ENCODE measurements at places on chromosomes 3 and 15.

DNA sequence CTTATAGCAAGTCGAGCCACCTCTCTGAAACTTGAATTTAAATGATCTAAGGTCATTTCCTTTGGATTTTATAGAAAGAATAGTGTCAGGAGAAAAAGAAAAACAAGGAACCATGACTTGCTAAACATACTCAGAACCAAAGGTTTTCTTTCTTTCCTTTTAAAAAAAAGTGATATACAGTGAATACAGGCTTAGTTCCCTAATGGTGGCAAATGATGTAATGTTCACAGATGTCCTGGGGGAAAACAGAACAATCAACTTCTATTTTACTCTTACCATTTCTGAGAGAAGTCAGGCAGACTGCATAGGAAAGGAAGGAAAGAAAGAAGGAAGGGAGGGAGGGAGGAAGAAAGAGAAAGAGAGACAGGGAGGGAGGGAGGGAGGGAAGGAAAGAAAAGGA lies 56.5 kb downstream of the ST6GAL1 start:
- no peak for DNase-seq

DNA sequence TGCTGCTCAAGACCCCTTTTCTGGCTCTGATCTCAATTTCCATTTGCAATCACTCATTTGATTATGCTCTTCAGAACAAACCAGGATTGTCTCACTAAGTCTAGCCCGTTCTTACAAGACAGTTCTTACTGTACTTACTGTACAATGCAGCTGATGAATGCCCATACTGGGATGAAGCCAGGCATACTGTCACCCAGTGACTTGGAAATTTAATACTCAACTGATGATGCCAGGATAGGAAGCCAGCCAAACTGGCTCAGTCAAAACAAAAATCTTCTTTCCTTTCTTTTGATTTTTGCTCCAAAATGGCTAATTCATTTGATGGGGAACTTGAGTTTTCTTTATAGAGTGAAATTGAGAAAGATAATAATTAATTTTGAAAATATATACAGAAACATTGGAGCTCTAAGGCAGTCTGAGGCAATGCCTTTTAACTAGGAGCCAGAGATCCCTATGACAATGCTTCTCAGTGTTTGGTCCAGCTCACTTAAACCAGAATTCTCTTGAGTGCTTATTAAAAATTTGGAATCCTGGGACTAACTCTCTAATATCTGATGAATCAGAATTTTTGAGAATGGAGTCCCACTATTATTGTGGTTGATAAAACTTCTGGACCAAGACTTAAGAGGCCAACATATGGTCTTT lies 265.6 kb upstream of the THBS1 start:
- no peak for DNase-seq

DNA sequence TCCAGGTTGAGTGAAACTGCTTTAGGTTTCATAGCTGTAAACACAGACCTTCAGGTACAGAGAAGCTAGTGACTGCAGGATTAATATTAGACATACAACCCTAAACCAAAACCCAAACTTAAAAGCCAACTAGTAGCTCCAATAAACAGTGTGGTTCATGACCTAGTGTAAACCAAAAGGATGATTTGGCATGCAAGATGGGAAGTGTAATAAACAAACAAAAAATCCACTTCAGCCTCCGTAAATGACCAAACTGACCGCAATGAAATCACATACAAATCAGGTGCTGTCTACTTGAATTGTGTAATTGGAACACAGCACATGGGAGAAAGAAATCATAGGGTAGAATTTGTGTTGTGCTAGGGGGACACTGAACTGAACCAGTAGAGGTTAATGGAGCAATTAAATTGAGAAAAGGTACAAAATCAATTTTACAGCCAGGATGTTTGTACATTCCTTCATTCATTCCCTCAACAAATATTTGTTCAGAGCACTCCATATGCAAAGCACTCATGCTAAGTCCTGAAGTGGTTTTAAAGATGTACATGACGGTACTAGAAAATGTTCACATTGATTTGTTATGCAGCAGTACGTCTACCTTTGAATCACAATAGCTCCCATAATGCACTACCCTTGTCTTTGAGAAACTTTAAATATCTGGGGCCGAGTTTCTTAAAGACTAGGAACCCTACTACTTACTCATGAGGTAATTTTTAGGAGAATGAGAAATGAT lies 21.4 kb upstream of the CHST2 start:
- no peak for DNase-seq

- no peak for DNase-seq
Observed at GRCh38 chr3:148428862-148429605, 268.7 kb upstream of the AGTR1 start.

DNA sequence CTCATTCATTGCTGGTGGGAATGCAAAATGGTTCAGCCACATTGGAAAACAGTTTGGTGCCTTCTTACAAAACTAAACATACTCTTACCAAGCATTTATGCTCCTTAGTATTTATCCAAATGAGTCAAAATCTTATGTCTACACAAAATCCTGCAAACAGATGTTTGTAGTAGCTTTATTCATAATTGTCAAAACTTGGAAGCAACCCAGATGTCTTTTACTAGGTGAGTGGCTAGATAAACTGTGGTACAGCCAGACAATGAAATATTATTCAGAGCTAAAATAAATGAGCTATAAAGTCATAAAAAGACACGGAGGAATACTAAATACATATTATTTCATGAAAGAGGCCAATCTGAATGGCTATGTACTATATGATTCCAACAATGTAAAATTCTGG lies 709.5 kb downstream of the NSUN3 start:
- no peak for DNase-seq

- DNase-seq: no peak
Observed at GRCh38 chr3:113697500-113698090, 1.2 kb upstream of the USF3 start.

DNA sequence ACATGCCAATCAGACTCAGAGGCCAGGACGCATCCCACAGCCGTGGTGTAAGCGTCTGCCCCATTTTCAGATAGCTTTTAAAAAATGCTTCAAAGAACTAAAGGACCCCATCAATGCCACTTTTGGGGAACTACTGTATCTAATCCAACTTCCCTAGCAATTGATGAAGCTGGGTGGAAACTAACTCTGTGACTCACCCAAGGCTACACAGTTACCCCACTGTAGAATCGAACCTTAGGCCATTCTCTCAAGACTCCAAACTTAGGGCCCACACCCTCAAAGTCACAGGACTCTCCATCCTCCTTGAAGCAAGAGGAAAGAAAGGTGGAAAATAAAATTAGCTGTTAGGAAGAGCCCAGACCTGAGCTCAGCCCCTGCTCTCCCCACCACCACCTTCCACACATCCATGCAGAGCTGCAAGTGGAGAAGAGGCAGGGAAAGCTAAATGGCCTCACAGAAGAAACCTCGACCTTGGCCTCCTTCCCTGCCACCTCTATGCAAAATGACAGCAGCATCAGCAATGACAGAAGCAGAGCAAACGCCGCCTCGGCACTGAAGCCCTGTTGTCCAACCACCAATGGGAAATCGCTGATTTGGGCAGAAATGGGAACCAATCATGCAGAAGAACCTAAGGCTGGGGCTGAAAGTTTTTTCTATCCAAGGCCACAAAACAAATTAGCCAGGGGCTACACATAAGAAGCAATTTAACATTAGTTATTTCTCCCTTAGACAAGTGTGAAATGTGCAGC lies 22.2 kb downstream of the ANP32A start:
- no peak for DNase-seq

GRCh38 chr15:57773051-57773450 lies 66.5 kb downstream of the POLR2M start:
- DNase-seq: no peak

- no peak for DNase-seq
Observed at GRCh38 chr15:85133709-85134108, 152.1 kb downstream of the PDE8A start.

DNA sequence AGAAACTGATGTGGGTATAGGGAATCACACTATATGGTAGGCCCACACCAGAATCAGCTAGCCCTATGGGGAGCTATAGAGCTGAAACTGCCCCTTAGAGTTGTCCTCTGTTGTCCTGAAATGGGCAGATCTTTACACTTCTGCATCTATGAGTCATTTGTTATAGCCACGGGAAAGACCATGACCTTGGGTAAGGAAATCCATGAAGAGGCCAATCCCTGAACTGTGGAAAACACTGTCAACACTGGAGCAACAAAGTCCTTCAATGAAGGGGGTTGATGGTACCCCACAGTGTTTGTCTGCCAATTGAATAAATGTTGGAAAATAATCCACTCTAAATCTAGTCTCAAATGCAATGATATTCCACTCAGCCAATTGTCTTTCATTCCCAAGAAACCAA lies 5.2 kb upstream of the CD200R1 start:
- DNase-seq: no peak

- no peak for DNase-seq
Observed at GRCh38 chr15:68488290-68488689, 56.3 kb upstream of the ITGA11 start.

- DNase-seq: no peak
Observed at GRCh38 chr15:57479005-57479404, 102.7 kb downstream of the CGNL1 start.

DNA sequence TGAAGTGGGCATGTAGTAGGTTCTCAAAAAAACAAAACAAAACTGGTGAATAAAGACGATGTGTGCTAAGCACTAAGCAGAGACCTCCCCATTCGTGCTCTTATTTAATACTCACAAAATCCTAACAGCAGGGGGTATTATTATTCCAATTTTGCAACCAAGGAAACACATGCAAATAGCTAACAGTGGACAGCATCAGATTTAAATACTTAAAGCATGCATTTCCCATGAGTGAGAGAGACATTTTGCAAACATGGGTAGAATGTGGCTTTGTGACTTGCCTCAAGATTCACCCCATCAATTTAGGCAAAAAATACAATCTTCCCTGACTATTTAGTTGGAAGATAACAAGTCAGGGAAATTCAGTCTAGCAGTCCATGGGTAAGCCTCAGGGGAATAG lies 946.2 kb upstream of the CFAP20DC start:
- DNase-seq: no peak

- no peak for DNase-seq
Observed at GRCh38 chr3:16869261-16870005, 15.3 kb upstream of the PLCL2 start.

GRCh38 chr3:20130106-20130505 lies 55.9 kb downstream of the SGO1 start:
- DNase-seq: no peak

GRCh38 chr15:75985971-75986370 lies 26.3 kb downstream of the NRG4 start:
- no peak for DNase-seq

DNA sequence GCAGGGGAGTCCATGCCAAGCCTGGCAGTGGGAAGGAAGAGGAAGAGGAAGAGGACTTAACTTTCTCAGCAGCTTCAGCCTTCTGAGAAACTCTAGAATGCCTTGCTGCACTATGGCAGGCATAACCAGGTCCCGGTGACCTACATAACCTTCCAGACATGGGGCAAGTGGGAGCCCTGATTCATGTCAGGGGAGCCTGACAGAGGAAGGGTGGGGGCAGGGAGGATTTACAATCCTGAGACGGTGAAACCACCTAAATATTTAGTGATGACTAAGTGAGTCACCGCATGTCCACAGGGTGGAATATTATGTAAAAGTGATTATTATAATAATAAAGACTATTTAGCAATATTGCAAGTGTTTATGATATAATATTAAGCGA lies 46.7 kb downstream of the AMOTL2 start:
- DNase-seq: no peak

- no peak for DNase-seq
Observed at GRCh38 chr3:182063742-182064141, 352.0 kb downstream of the SOX2 start.

DNA sequence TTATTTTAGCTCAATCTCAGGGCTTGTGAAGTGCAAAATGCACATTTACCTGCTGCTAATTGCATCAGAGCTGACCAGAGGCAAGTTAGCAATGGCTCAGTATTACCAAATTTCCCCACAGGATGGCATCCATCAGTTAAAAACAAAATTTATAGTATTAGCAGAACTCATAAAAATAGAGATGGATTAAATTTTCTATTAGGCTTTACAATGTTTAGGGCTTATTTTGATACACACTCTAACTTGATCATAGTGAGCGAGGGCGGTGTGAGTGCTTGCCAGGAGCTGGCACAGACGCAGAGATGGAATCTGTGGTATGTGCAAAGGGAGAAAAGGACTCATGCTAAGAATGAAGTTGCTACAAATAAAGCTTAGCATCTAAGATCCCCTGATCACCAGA lies 241.0 kb downstream of the NSUN3 start:
- no peak for DNase-seq

DNA sequence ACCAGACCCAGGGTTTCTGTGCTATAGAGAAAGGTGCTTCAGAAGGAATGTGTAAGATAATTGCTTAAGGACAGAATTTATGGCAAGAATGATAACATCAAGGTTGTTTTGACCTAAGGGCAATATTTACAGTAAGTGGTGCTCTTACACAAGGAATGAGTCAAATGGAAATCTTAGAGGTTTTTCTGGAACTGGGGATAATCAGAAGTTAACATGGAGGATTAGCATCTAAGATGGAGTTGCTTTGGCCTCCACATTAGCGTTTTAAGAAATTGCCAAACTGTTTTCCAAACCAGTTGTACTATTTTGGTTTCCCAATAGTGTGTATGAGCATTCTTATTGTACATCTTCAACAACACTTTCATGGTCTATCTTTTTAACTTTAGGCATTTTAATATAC lies 3.1 kb downstream of the WDR93 start:
- DNase-seq: no peak

DNA sequence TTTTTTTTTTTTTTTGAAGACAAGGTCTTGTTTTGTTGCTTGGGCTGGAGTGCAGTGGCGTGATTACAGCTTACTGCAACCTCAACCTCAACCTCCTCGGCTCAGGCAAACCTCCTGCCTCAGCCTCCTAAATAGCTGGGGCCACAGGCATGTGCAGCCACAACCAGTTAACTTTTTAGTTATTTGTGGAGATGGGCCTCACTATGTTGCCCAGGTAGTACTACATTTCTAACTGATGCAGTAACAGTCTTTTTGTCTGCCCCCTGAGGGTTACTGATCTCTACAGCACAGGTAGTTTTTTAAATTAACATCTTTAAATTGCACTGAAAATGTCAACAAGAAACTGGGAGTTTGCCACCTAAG lies 3.4 kb upstream of the LMLN start:
- no peak for DNase-seq

DNA sequence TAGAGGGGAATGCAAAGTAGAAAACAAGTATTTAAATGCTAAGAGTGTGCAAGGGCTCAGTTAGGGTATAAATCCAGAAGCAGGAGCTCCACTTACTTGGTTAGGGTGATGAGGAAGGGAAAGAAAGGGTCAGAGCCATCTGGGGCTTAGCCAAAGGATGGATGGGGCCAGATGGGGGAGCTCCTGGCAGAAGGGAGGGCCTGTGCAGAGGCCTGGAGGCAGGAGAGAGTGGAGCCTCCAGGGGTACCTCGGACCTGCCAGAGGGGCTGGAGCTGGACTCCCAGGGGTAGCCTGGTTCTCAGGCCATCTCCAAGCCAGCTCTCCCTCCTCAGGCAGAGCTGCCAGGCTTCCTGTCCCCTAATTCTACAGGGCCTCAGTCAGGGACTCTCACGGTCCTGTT lies 506.3 kb downstream of the SHQ1 start:
- DNase-seq: no peak

- no peak for DNase-seq
Observed at GRCh38 chr3:67804578-67804977, 150.2 kb upstream of the SUCLG2 start.
